Panc1 (cell line): ENCODE measurements at places on chromosomes 12 and 14.

- DNase-seq: no peak
These were observed 5.2 kb downstream of the PPM1A start for GRCh38 chr14:60254176-60254575.

DNA sequence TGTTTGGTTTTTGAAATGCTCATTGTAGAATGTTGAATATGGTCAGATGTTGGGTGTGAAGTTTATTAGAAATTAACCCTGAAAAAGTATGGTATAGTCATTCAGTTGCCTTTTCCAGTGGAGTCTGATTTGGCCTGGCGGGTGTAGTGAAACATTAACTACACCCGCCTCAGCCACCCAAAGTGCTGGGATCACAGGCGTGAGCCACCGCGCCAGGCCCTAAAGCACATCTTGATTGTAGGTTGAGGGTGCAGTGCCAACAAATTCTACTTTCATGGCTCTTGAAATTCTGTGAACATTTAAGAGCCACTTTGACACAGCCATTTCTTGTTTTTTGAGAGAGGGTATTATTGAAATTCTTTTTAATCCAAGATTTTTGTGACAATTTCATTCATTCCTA, 624.9 kb downstream of the DIO2 start:
- no peak for DNase-seq

DNA sequence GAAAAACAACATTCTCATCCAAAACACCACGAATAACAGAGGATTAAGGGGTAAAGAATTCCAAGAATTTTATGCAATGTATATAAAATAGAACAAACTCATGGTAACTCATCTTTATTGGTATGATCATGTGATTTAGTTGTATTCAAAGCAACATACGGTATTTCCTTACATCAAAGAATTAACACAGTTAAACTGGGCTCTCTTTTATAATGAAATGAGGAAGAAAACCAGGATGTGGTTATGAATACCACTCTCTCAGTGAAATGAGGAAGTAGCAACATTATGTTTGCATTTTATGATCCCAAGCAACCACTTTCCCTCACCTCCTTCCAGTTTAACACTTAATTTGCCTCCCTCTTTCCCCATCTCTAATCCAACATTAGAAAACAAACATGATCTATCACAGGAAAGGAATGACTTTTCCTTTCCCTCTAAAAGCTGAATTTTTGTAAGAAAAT, 22.9 kb downstream of the SPTLC2 start:
- no peak for DNase-seq

GRCh38 chr14:77067632-77068516, 30.2 kb upstream of the CIPC start:
- DNase-seq: peak; percentile 22

DNA sequence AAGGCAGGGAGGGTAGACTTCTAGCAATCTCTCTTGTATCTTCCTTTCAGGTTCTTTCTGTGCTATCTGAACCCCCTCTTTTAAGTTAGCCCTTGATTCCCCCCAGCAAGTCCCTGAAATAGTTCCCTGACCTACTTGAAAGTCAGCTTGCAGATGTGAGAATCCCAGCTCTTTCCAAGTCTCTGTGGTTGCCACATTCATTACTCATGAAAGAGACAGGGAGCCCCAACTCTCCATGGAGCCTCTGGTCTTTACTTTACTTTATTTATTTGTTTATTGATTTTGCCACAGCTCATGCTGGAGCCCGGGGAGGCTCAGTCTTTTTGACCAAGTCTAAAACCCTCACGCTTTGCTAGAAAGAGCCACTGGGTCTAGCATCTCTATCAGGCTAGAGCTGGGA, 193.6 kb upstream of the FAR2 start:
- no peak for DNase-seq

DNA sequence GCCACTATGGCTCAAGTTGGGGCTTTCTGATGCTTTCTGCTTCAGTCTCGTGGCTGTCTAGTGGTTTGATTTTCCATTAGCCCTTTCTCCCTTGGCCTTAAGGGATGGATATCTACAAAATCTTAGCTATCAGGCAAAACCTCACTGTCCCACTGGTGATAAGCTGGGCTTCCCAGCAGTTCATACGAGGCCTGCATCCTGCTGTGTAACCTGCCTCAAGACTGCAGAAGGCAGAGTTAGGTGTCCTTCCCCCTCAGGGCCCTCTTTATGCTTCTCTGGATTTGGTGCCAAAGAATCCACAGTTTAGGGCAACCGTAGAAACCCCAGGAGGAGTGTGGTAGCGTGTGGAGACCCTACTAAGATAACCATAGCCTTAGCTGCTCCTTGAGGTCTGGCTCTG, 38.9 kb downstream of the ETV6 start:
- DNase-seq: no peak

DNA sequence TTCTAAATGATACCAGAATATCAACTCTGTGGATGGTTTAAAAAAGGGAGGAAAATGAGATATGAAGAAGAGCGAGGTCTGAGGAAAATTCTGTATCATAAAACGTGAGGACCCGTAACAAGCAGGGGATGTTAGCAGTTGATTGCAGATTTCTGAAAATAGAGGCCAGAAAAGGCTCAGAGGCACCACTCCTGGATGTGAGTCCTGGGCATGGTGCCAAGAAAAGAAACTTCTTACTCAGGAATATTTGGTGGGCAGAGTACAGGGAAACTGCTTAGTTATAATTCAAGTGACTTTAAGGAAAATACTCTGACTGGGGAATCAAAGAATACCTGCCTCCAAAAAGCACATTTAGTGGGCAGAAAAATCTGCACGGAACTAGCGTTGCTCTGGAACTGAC, 85.5 kb downstream of the PRICKLE1 start:
- DNase-seq: no peak

GRCh38 chr14:69547701-69548348, 26.8 kb downstream of the CCDC177 start:
- DNase-seq: no peak

GRCh38 chr12:50055831-50056638, 1.4 kb upstream of the ASIC1 start:
- DNase-seq: no peak

- DNase-seq: no peak
These were observed 12.3 kb downstream of the NKX2-8 start for GRCh38 chr14:36570065-36570464.

- DNase-seq: no peak
These were observed 1.2 kb downstream of the SLC35F4 start for GRCh38 chr14:57864659-57865058.

GRCh38 chr12:132153501-132154340, 9.5 kb downstream of the NOC4L start:
- DNase-seq: no peak

DNA sequence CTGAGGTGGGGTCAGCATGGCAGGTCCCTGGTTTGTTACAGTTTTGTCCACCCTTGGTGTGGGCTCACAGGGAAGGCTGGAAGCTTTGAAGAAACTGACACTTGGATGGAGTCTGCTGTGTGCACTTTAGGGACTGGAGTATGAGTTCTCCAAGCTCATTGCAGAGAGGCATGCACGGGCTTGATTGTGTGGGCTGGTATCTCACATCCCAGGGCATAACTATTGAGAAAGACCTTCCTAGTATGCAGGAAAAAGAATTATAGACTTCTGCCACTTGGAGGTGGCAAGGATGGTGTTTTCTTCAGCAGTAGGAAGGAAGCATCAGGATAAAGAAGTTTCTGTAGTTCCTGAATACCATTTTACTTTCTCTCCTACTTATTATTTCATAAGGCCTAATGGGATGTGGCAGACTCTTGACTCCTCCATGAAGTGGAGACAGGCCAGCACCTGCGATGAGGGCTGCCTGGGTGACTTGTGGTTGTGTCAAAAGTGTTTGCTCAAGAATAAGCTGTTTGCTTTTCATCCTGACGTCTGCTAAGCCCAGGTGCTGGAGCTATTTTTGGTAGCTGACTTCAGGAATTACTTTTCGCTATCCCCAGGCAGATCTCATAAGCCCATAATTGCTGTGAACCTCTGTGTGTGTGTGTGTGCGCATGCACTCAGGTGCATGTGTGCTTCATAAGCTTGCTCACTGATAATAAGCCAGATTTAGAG, 125.8 kb downstream of the KTN1 start:
- no peak for DNase-seq

- no peak for DNase-seq
These were observed 232.6 kb downstream of the EFCAB11 start for GRCh38 chr14:89721956-89722355.

DNA sequence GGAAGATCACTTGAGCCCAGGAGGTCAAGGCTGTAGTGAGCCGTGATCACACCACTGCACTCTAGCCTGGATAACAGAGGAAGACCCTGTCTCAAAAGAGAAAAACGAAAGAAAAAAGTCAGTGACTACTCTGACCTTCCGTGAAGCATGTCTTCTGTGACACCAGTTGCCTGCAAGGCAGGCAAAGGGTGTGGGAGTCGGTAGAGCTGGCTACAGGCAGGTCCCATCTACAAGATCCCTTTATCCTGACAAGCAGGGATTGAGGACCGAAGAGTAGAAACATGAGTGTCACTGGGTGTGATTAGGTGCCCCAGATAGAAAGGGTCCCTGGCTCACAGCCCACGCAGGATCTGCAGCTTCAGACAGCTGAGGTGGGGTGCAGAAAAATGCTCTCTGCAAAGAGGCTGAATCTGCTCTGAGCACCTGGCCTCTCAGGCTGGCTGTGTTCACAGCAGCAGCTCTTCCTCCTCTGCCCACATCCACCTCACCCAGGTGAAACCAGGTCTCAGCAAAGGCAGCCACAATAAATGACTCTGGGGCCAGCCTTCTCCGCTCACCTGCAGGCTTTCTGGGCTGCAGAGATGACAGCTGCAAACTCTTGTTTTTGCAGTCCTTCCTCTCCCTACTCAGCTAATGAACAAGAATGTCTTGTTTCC, 28.6 kb upstream of the HSP90B1 start:
- DNase-seq: no peak

DNA sequence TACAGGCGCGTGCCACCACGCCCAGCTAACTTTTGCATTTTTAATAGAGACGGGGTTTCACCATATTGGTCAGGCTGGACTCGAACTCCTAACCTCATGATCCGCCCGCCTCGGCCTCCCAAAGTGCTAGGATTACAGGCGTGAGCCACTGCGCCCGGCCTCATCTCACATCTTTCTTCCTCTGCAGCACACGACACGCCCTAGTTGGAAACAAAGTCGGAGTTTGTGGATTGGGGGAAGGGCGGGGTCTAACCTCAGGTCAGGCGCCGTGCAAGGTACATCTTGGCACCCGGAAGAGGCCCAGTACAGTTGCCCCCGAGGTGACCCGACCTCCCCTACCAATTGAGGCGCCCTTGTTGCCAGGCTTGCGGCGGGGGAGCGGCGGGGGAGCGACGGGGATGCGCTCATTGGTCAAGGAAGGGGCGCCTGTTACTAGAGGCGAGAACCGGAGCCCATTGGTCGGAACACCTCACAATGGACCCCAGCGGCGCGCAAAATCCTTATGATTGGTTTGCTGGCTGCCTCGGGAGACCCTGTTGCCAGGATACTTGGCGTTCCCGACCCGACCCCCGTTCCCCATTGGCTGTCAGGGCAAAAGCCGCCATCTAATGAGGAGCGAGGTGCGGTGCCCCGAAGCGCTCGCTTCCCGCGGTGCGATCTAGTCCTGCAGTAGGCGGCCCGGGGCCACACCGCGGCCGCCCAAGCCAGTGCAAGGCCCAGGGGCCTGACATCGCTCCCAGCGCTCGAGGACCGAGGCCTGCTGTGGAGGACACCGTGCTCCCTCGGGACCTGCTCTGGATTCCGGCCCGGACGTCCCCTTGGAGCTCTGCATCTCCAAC, at the start of gene REC8:
Gene REC8 (plus strand): TSS at position 659 of the 839 bp plus-strand sequence. CDS start 473 bp downstream, outside the sequence.
- no peak for DNase-seq

- DNase-seq: no peak
These were observed 21.0 kb downstream of the FGD4 start for GRCh38 chr12:32420356-32420755.

DNA sequence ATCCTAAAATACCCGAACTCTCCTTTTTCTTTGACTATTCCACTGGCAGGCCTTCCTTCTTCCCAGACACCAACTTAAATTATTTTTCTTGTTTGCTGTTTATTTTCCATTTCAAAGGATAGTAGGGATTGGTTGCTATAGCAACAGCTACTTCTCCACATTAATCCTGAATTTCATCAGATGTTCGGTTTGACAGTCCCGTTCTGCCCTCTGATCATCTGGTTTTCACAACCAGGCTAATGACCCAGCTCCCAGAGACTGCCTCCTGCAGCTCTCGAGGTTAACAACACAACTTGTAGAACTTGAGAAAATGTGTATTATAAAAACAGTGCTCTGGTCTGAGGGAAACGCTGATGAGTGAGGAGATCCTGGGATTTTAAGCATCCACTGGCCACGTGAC, 45.5 kb downstream of the NUAK1 start:
- DNase-seq: no peak

DNA sequence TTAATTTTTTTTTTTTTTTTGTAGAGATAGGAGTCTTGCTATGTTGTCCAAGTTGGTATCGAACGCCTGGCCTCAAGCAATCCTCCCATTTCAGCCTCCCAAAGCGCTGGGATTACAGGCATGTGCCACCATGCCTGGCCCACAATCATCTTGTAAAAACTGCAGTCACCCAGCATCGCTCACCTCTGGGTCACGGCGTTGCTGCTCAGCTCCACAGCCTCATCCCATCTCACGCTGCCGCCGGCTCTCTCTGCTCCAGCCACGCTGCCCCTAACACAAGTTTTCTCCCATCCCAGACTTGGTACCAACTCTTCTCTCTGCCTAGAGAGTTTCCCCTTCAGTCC, 69.2 kb downstream of the MAP1LC3B2 start:
- no peak for DNase-seq

GRCh38 chr12:13745111-13745860, 236.1 kb downstream of the GRIN2B start:
- no peak for DNase-seq

DNA sequence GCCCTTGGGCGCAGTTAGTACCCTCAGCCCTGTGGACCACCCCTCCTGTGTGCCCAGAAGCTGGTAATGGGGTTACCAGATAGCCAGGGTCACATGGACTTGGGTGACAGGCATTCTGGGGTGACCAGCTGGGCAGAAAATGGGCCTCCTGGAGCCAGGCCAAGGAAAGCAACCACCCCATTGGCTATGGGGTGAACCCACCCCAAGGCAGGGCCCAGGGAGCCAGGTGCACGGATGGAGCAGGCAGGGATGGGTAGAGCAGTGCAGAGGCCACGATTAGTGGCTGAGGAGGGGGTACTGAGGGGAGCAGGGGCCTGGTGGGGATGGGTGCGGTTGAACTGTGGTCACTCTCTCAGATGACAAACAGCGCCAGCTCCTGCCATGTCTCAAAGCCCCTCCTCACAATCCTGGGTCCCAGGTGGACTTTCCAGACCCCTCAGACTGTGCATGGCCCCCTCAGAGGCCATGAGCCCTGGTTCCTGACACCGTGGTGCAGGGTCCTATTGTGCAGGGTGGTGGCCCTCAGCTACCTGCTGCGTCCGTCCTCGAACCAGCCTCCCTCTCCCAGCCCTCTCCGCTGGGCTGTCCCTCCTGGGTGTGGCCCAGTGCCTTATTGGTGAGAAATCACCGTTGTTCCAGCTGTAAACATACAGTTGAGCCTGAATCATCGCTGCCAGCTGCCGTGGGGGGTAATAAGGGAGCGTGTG, 23.4 kb upstream of the BEGAIN start:
- DNase-seq: peak; percentile 10

DNA sequence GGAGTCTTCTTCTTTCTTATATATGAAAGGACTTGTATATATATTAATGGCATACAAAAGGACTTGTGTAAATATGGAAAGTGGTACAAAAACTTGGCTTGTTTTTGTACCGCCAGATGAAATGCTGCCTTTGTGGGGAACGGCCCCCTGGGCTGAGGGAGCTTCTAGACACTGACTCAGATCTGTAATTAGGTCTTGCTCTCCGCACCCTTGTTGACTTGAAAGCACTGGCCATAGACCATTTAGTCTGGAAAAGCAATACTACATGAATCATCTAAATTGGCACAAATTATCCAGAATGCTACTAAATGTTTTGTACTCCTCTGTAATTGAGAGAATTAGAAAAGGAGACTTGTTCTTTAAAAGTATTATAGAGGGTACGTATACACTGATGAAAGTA, 399.9 kb upstream of the RGS6 start:
- no peak for DNase-seq
